ENCODE measurements at places on chromosomes 3 and 15.

DNA sequence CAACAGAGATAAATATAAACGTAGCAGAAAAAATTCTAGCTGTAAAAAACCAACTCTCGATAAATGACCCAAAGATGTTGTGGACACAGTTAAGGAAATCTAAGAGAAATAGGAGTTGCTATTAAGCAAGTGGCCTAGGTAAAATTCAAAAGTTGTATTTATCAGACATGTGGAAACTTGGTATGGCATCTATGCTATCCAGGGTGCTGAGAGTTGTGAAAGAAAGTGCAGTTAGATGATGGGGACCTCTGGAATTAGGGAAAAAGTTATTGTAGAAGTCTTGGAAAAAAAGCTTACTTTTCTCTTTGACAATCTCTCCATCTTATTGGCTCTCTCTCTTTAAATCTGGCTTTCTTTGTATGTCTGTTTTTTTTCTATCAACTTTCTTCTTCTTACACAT is 1090.9 kb downstream of the TBL1XR1 start:
- H3K4me3 ChIP-seq, result no peak overlapping the region
- no peak overlapping the region for H3K27ac ChIP-seq
- no peaks in the 10 kb centered on the region for H3K27me3 ChIP-seq
- no peaks in the 10 kb centered on the region for H3K36me3 ChIP-seq

DNA sequence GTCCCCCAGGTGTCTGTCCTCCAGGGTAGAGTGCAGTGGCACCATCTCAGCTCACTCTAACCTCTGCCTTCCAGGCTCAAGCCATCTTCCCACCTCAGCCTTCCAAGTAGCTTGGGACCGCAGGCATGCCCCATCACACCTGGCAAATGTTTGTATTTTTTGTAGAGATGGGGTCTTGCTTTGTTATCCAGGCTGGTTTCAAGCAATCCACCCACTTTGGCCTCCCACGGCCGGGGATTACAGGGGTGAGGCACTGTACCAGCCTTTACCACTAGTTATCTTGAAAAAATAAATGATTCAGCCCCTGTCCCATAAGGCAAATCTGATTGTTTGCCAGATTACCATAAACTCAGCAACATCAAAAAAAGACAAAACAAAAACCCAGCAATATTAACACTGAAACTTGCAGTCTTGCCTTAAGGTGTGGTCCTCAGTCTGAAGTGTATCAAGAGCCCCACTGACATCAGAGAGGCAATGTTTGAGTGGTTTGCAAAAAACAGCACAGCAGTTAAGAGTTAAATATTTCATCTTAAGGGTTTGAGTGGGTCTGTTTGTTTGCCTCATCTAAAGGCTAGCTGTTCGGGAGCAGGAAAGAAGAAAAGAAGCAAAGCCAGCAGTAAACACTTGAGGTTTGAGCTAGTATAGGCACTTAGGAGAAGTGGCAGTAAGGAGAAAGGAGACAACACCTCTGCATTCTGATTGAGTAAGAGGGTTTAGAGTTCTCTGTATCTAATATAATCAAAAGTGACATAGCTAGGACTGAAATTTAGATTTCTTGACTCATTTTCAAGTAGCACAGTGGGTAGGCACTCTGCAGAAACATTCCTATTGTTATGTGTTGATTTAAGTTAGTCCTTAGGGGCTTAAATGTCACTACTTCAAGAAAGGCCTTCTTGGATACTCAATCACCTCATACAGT is 26.3 kb upstream of the EDEM1 start:
- H3K27me3 ChIP-seq, result no peaks in the 10 kb centered on the region
- H3K27ac ChIP-seq, result no peak overlapping the region
- peaks cover 10% of the 10 kb centered on the region for H3K4me1 ChIP-seq

DNA sequence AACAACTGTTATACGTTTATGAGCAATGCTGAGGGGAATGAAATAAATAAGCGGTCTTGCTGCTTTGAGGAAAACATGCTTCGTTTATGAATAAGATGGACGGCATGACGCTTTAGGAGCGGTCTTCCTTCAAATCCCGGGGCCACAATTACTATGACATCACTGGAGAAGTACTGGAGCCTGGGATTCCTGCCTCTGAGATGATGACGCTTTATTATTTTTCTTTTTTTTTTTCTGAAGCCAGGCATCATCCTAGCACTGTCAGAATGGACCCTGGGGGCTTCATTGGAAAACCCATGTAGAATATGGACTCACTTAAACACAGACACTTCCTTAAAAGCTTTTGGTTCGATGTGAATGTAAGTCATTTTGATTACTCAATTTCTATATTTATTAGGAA is 52.5 kb upstream of the FOXP1 start:
- H3K27ac ChIP-seq, result no peak overlapping the region
- DNase-seq, result no peak
- no peaks in the 10 kb centered on the region for H3K36me3 ChIP-seq
- H3K4me1 ChIP-seq, result no peaks in the 10 kb centered on the region
- H3K4me3 ChIP-seq, result no peak overlapping the region

DNA sequence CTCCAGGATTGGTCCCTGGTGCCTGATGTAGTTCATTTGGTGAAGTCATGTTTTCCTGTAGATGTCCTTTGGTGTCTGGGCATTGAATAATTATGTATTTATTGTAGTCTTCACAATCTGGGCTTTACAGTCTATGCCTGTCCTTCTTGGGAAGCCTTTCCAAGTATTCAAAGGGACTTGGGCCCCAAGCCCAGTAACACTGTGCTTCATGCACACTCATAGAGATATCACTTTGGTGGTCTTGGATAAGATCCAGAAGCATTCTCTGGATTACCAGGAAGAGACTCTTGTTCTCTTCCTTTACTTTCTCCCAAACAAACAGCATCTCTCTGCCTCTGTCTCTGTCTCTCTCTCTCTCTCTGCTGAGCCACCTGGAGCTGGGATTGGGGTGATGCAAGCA is 281.1 kb upstream of the GOLGA6L4 start:
- DNase-seq, result no peak
- no peak overlapping the region for H3K27ac ChIP-seq
- no peaks in the 10 kb centered on the region for H3K27me3 ChIP-seq
- H3K4me1 ChIP-seq, result no peaks in the 10 kb centered on the region

GRCh38 chr3:182117583-182117982 is 405.9 kb downstream of the SOX2 start:
- no peak overlapping the region for H3K27ac ChIP-seq
- no peak for DNase-seq
- no peaks in the 10 kb centered on the region for H3K27me3 ChIP-seq
- H3K4me3 ChIP-seq, result no peak overlapping the region
- no peaks in the 10 kb centered on the region for H3K36me3 ChIP-seq

DNA sequence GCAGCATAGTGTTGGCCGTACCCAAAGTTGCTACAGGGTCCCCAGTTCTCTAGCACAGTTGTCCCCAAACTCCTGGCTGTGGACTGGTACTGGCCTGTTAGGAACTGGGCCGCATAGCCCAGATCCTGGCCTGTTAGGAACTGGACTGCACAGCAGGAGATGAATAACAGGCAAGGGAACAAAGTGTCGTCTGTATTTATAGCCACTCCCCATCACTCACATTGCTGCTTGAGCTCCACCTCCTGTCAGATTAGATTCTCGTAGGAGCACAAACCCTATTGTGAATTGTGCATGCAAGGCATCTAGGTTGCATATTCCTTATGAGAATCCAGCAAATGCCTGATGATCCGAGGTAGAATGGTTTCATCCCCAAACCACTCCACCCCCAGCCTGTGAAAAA is 604.0 kb upstream of the LMCD1 start:
- no peak for DNase-seq
- no peaks in the 10 kb centered on the region for H3K36me3 ChIP-seq
- no peak overlapping the region for H3K4me3 ChIP-seq
- no peaks in the 10 kb centered on the region for H3K27me3 ChIP-seq
- no peaks in the 10 kb centered on the region for H3K4me1 ChIP-seq
- no peak overlapping the region for H3K27ac ChIP-seq

DNA sequence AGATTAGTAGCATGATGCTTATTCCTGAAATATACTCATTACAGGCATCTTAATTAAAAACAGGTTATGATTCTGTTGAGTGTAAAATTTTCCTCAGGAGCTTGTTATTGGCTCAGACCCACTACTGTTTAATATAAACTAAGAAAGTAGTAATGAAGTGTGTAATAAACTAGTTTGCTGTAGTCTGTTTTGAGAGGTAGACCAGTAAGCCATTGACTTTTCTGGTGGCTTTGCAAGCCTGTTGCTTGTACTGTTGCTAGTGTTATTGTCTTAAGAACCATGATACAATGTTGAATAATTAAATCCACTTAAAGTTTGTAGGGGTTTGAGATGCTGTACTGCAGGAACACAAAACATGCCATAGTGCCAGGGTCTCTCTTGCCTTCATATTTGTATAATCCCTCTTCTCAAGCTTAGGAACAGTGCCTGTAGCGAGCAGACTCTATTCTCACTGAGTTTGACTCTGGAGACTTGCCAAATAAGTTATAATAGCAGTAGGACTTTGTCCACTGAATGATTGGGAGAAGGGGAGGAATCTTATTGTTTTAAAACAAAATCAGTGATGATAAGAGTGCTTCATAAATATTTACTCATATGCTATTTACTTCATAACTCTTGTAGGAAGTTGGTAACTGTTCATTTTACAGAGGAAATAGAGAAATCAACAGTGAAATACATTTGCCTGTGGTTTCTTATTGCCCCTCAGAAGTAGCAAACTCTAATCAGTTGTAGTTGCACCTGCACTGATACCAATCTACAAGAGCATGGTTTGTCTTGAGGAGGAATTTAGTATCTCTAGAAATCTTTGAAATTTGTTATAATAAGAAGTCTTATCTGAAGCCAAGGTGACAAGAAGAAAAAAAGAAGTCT is 13.4 kb downstream of the TCF12 start:
- no peak overlapping the region for H3K27ac ChIP-seq
- H3K27me3 ChIP-seq, result no peaks in the 10 kb centered on the region
- H3K36me3 ChIP-seq, result peaks cover 28% of the 10 kb centered on the region
- H3K4me3 ChIP-seq, result no peak overlapping the region

DNA sequence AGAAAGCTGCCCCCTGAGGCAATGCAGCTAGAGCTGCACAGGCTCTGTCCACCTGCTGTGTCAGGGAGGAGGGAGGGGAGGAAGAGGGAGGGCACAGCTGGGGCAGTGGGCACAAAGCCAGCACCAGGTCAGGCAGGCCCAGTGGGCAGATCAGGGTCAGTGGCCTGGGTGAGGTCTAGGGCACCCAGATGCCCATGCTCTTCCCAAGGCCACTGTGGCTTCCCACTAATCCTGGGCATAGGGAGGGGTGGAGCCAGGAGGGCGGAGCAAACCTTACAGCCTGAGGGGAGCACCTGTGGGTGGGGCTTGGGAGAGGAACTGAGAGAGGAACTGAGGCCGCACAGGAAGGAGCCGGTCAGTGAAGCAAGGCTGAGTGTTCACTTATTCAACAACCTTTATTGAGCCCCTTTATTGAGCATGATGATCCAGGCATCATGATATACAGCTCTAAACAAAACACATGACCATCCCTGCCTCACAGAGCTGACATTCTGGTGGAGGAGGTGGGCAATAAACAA is 55.0 kb downstream of the RHCG start:
- no peak overlapping the region for H3K27ac ChIP-seq
- H3K4me3 ChIP-seq, result no peak overlapping the region
- no peak for DNase-seq
- no peaks in the 10 kb centered on the region for H3K4me1 ChIP-seq
- no peaks in the 10 kb centered on the region for H3K36me3 ChIP-seq

DNA sequence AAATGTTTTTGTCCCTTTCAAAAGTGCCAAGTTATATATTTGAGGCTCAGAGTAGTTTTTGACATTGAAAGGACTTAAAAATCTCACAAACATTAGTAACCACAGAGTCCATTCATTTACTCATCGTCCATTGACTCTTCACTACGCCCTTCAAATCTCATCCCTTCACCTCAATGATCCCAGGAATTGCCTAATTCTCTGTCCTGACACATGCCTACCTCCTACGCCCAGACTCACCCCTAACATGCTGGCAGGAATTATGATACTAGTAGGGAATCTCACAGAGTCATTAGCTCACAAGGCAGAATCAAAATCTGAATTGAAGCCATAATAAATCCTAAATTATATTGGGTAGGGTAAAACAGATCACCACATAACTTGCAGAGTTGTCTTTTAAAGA is 410.1 kb downstream of the RAP2B start:
- no peak for DNase-seq
- H3K4me1 ChIP-seq, result no peaks in the 10 kb centered on the region
- H3K36me3 ChIP-seq, result no peaks in the 10 kb centered on the region
- no peak overlapping the region for H3K4me3 ChIP-seq
- no peak overlapping the region for H3K27ac ChIP-seq

GRCh38 chr3:122298239-122298638 is 26.8 kb upstream of the CSTA start:
- no peaks in the 10 kb centered on the region for H3K27me3 ChIP-seq
- H3K36me3 ChIP-seq, result no peaks in the 10 kb centered on the region
- H3K4me3 ChIP-seq, result no peak overlapping the region
- H3K27ac ChIP-seq, result no peak overlapping the region
- DNase-seq, result no peak

GRCh38 chr3:126067959-126068358 is 16.0 kb downstream of the SLC41A3 start:
- no peak overlapping the region for H3K4me3 ChIP-seq
- no peaks in the 10 kb centered on the region for H3K27me3 ChIP-seq
- no peaks in the 10 kb centered on the region for H3K36me3 ChIP-seq
- no peak overlapping the region for H3K27ac ChIP-seq
- DNase-seq, result no peak
- no peaks in the 10 kb centered on the region for H3K4me1 ChIP-seq

- H3K4me3 ChIP-seq, result no peak overlapping the region
- H3K4me1 ChIP-seq, result no peaks in the 10 kb centered on the region
- no peaks in the 10 kb centered on the region for H3K27me3 ChIP-seq
Measured at GRCh38 chr15:95845862-95846515, 484.5 kb upstream of the NR2F2 start.

DNA sequence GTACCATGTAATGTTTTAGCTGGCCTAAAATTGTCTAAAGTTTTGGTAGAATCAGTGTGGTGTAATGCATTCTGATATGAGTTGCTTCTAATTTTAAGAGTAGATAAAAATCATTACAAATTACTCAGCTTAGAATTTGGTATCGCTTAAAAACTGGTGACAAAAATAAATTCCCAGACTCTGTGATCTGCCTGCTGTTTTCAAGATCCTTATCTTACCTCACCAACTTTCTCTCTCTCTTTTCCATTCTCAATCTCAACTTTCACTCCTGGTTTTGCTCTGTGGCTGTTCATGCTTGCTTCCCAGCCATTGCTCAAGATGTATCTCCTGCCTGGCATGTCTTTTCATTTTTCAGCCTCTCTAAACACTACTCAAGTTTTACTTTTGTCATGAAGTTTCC is 45.7 kb downstream of the TCF12 start:
- no peaks in the 10 kb centered on the region for H3K27me3 ChIP-seq
- no peak overlapping the region for H3K4me3 ChIP-seq
- H3K4me1 ChIP-seq, result peaks cover 4% of the 10 kb centered on the region
- no peak overlapping the region for H3K27ac ChIP-seq
- no peak for DNase-seq

- no peaks in the 10 kb centered on the region for H3K36me3 ChIP-seq
- H3K27me3 ChIP-seq, result no peaks in the 10 kb centered on the region
Measured at GRCh38 chr3:15654891-15655290, 53.3 kb downstream of the BTD start.

GRCh38 chr15:69316291-69316690 is 17.6 kb downstream of the PAQR5 start:
- H3K36me3 ChIP-seq, result no peaks in the 10 kb centered on the region
- H3K27ac ChIP-seq, result no peak overlapping the region
- no peak overlapping the region for H3K4me3 ChIP-seq
